Left lung (tissue), 14 donors: ENCODE measurements at places on chromosomes 4 and X. TPM values are rescaled to one million over a fixed set of nuclear protein-coding genes. Genes with fewer than 3 reads are reported as not detected.

- DNase-seq, result peak; percentile 1
Measured at GRCh38 chrX:111914398-111915090, 38.6 kb downstream of the TRPC5OS start.

GRCh38 chrX:23334848-23335599 is at the start of gene PTCHD1:
Gene PTCHD1, plus strand, starts transcription at chrX:23334849. Its CDS starts 27 bp downstream, at chrX:23334876.
- no peak for DNase-seq

DNA sequence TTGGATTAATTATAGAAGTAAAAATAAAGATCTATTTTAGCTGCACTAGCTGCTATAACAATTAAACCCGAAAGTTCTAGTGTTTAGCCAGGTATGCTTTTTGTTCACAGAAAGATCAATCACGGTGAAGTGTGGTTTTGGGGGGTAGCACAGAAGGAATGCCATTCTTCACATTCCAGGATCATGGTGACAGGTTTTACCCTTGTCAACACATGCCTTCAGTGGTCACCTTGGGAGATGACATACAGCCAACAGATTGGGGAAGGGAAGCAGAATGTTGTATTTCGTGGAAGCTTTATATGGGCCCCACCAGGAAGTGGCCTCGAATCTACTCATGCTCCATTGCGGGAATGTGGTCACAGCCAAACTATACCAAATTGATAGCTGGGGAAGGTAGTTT is 753.6 kb downstream of the RAPGEF2 start:
- no peak for DNase-seq

GRCh38 chrX:94329182-94329581 is 655.2 kb downstream of the FAM133A start:
- DNase-seq, result no peak

DNA sequence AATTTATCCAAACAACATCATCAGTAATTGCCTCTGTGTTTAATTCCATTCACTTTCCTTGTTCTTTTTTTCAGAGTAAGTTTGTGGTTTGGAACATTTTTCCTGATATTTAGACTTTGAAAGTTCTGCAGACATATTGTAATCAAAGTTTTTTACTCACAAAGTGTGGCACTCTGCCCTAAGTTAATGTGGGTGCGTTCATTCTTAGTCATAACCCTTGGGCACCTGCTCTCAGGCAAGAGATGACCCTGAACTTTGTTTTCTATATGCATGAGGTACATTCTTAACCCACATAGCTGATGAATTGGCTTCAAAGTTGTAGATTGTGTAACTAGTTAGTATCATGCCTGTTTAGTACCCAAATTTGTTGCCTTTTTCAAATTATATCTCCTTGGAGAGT is 424.3 kb downstream of the GRXCR1 start:
- DNase-seq, result no peak

GRCh38 chr4:87624698-87625097 is 16.4 kb downstream of the DSPP start:
- DNase-seq, result no peak

- no peak for DNase-seq
Measured at GRCh38 chrX:107482046-107482445, 32.6 kb downstream of the FRMPD3 start.

DNA sequence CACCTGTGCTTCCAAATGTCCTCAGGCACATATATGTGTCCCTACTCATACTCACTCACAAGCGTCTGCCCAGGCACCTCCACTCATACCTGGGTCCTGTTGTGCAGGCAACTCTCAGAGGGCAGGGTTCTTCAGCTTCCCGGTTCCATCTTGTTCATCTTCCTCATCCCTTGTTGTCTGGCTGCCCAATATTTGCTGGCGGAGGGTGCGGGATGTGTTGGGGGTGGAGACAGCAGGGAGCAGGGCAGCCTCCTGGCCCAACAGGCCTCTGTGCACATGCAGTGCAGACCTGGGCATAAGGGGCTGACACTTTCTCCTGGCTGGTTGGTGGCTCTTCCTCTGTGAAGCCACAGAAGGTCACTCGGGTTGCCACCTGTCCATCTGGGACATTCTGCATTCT is 32.1 kb downstream of the NBDY start:
- DNase-seq, result no peak

DNA sequence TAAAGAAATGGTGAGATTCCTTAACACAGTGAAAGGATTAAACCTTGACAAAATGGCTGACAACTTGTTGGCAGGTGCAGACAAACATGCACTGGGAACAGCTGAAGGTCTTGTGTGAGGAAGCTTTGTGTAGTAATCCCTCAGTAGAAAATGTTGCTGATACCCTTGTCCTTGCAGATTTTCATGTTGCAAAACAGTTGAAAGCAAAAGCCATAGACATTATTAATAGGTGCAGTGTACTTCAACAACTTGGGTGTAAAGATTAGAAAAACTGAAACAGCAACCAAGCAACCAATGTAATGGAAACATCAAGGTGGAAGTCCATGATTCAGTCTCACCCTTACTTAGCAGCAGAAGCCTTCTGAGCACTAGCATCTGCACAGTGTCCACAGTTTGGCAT is 29.8 kb downstream of the UGT2B7 start:
- no peak for DNase-seq

DNA sequence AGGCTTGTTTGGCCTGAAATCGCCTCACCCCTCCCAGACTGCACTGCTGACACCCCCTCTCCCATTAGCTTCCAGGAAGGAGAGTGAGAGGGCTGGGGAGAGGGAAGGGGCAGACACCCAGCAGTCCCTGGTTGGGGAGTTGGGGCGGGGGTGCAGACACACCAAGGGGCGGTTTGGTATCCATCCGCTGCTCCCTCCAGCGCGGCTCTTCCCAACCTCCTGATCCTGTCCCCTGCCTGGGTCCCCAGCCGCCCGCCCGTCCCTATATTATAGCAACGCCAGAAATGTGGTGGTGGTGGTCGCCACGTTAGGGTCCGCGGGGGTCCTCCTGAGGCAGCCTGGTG is 24.9 kb downstream of the GPRASP3 start:
- DNase-seq, result no peak

DNA sequence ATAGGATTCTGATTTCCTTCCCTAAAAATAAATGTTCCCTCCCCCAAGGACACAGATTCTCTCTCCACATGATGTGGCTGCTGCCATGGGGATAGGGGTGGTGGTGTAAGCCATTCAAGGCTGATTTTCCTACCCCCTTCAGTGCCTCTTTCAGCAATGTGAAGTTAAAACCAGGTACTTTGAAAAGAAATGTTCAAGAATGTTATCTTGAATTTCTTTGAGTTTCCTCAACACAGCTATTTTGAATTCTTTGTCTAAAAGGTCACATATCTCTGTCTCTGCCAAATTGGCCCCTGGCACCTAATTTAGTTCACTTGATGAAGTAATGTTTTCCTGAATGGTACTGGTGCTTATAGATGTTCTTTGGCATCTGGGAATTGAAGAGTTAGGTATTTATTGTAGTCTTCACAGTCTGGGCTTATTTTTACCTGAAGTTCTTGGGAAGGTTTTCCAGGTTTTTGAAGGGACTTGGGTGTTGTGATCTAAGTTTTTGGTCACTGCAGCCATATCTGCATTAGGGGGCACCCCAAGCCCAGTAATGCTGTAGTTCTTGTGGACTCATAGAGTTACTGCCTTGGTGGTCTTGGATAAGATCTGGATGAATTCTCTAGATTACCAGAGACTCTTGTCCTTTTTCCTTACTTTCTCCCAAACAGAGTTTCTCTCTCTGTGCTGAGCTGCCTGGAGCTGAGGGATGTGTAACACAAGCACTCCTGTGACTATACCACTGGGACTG is 7.6 kb upstream of the DIPK2B start:
- DNase-seq, result no peak

DNA sequence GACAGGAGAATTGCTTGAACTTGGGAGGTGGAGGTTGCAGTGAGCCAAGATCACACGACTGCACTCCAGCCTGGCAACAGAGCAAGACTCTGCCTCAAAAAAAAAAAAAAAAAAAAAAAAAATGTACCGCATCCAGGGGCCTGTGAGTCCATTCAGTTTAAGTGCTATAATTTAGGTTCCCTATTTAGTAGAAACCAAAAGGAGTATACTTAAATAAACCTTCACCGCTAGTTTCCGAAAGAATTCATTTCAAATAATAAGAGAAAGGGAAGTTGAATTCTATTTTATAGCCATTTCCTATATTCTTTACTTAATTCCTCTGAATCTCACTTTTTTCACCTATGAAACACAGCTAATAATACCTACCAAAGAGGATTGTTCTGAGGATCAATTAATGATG is 20.8 kb upstream of the LRBA start:
- DNase-seq, result no peak

The MAGEA10 gene
- not detected for total RNA-seq

The APLN gene
- 6.9 TPM for total RNA-seq

The MYOZ2 gene
- 0.29 TPM for total RNA-seq

The BCOR gene
- 19.0 TPM for total RNA-seq

The ODAPH gene
- total RNA-seq, result not detected

The MTMR8 gene
- total RNA-seq, result 2.4 TPM

The AFM gene
- not detected for total RNA-seq

The ODAM gene
- 5.0 TPM for total RNA-seq

The ZMAT1 gene
- total RNA-seq, result 3.3 TPM
